ENCODE measurements at places on chromosomes 5 and 9. TPM values are rescaled to one million over a fixed set of nuclear protein-coding genes. Genes with fewer than 3 reads are reported as not detected.

ELOVL7 gene
- total RNA-seq: 6.1 TPM

DNA sequence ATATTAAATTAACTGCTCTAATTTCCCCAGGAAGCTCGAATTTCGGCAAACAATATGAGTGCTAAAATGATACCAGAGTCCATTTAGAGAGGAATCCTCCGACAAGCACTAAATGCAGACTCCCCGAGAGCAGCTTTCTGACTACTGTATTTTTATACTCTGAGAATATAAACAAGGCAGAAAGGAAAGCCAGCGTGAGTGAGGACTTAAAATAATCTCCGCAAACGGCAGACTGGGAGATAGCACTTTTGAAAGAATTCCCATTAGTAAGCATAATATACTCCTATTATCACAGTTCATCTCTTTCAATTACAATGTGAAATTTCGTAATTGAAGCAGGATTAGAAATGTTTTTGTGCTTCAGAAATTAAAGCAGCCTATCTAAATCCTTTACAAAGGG, 269.4 kb upstream of the PANK3 start:
- DNase-seq: no peak

- DNase-seq: no peak
Observed at GRCh38 chr5:119631660-119632059, 2.3 kb downstream of the FAM170A start.

- no peak for DNase-seq
Observed at GRCh38 chr5:133910571-133910970, 57.9 kb downstream of the C5orf15 start.

DNA sequence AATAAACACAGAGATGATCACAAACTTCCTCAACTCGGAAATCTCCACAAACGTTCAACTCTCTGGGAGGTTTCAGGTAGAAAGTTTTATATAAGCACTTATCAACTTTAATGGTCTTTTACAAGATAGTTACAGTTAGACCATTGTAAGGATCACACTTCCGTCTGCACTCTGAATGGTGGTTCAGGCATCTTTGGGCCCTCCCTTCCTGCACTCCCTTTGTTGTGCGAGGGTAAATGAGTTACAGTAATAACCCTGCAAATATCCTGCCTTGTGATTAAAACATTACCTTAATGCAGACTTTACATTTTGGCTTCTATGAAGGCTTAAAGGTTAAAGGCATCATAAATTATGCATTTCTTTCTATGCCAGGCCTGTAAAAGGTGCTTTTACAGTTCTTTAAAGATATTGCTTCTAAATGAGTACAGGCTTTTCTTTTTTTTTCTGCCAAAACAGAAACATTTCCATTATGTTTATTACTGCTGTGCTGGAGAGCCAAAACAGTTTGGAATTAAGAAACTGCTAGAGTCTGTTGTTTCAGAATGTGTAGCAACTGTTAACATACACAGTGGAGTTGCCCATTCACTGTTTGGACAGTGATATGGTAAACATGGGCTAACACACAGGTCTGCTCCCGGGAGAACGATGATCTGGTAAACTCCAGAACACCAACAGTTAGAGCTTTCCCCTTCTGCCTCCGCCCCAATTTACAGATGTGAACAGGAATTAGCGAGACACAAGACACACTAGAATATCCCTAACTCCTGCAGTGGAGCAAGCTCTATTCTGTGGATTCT, 1.1 kb downstream of the PRUNE2 start:
- no peak for DNase-seq
